ENCODE measurements at places on chromosomes 5 and 9. TPM values are rescaled to one million over a fixed set of nuclear protein-coding genes. Genes with fewer than 3 reads are reported as not detected.

DNA sequence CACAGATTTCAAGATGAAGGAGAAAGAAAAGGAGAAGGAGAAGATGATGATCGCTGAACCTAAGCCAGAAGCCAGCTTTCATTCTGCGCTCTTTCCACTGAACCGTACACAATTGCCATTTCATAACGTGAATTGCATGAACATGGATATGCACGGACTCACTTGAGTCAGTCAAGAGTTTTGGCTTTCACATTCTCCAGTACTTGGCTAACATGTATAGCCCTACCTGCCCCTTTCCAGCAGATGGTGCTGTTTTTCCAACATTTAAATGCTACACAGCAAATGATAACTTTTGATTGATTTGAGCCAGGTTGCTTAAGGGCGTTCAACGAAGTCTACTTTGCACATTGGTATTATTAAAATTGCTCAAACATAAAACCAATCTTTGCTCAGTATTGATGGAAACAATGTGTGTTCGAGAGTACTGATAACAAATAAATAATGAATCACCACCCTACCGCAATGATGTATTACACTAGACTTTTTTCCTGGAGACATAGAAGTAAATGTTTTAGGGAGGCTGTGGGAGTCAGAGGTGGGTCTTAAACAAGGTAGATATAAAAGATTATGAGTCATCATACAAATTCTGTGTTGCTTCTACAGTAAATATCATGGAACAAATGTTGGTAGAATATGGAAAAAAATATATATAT lies 196.4 kb downstream of the TRPM3 start:
- DNase-seq, result no peak

The SERF1B gene
- total RNA-seq, result 28.0 TPM

The NME5 gene
- 1.5 TPM for total RNA-seq

DNA sequence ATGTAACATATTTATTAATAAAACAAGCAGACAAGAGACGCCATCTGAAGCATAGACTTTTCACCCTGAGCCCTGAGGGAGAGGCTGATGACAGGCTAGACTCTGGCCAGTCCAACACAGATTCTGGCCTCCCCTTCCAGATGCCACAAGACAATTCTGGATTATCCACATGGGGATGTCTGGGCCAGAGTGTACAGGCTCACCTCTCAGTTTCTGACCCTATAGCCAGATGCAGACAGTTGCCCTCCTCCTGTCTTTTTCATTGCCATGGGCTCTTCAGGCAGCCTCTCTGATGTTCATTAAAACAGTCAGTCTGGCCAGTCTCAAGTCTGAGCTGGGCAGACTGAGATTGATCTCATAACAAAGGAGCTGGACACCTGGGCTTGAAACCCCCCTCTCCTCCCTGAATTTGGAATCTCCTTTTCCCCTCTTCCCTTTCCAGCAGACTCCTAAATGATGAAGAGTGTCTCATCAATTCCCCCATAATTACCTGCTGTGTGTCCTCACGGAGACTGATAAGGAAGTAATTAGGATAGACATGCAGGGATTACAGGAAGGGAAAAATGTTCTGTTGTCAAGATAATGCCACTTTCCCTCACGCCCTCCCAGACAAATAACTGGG lies 89.6 kb downstream of the ASTN2 start:
- no peak for DNase-seq

GRCh38 chr5:149071756-149072155 lies 8.9 kb upstream of the SH3TC2 start:
- DNase-seq, result no peak

GRCh38 chr9:124349267-124349666 lies 66.0 kb downstream of the PSMB7 start:
- DNase-seq, result no peak

The NNT gene
- 62.4 TPM for total RNA-seq

DNA sequence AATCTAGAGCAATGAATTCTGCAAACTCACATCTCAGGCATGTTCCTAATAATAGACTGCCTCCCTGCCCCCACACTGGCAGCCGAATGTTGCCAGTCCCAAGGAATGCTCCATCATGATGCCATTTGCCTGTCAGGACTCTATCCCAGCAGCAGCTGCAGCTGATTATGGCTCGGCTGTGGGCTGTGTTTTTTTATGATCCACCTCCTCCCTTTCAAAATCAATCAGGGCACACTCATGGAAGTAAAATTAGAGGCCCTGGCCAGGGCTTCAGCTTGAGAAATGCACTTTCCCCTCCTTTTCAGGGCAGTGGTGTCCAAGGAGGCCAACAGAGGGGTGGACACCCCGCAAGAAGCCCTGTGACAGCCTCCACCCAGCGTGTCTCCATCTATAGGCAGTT lies 176.7 kb upstream of the S1PR3 start:
- no peak for DNase-seq

DNA sequence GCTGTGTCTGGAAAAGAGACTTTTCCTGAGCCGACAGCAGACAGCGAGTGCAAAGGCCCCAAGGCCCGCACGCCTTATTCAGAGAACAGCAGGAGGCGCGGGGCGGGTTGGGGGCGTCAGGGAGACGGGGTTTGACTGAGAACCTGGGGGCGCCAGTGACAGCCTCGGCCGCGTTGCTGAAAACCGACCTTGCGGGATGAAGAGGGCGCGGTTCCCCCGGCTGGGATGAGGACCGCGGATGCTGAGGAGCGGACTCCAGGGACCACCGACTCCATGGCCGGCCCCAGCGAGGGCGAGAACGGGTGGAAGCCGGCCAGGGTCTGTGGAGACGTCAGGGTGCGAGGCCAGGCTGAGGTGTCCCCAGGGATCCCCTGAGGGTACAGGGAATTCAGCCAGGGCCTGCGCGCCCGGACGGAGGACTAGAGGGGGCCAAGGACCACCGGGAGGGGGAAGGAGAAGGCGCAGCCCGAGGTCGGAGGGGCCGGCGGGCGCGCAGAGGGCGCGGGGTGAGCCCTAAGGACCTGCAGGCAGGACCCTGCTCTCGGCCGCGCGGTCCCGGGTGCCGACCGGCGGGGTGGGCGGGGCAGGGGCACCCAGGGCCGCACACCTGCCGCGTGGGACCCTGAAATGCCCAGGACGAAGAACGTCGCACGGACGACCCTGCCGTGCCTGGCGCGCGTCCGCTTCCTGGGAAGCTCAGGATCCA lies 837 bp upstream of the AHRR start:
- DNase-seq, result no peak

The POLR3G gene
- 1.5 TPM for total RNA-seq

- no peak for DNase-seq
Measured at GRCh38 chr5:85132269-85132668, 747.6 kb upstream of the EDIL3 start.

GRCh38 chr9:121288673-121289025 lies 20.7 kb downstream of the GSN start:
- DNase-seq, result no peak

The TRIO gene
- total RNA-seq, result 202 TPM

The KIF4B gene
- total RNA-seq, result not detected
